PC-3 (cell line): ENCODE measurements at places on chromosomes 5 and 9.

DNA sequence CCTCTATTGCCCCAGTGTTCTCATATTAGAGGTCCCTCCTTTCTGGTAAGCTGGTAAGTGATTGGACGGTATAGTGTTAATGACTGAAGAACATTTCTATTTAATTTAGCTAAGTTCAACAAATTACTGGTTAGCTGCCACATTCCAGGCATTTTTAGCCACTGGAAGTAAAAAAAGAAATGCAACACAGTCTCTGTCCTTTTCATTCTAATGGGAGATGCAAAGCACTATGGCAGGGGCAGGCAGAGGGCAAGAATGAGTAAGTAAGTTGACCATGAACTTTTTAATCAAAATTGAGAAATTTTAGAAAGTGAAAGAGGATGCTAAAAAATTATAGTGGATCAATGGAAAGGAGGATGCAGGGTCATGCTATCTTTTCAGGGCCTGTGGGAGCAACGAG lies 137.4 kb downstream of the GPBP1 start:
- DNase-seq: no peak

GRCh38 chr5:22779499-22779898 lies 73.6 kb downstream of the CDH12 start:
- DNase-seq: no peak

- DNase-seq: peak; percentile 52
These were observed 38.5 kb downstream of the FAXDC2 start for GRCh38 chr5:154811653-154812465.

DNA sequence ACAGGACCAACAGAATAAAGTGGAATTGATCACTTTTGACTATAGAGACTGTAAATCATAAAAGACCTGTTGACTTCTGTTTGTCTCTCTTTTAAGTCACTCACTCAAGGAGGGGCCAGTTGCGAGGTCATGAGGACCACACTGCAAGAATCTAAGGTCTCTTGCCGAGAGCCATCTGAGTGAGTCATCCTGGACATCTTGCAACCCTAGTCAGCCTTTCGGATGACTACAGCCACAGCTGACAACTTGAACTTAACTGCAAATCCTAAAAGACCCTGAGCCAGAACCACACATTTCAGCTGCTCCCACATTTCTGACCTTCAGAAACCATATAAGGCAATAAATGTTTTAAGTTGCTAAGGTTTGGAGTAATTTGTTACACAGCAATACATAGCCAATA lies 129.7 kb upstream of the RAD23B start:
- no peak for DNase-seq

DNA sequence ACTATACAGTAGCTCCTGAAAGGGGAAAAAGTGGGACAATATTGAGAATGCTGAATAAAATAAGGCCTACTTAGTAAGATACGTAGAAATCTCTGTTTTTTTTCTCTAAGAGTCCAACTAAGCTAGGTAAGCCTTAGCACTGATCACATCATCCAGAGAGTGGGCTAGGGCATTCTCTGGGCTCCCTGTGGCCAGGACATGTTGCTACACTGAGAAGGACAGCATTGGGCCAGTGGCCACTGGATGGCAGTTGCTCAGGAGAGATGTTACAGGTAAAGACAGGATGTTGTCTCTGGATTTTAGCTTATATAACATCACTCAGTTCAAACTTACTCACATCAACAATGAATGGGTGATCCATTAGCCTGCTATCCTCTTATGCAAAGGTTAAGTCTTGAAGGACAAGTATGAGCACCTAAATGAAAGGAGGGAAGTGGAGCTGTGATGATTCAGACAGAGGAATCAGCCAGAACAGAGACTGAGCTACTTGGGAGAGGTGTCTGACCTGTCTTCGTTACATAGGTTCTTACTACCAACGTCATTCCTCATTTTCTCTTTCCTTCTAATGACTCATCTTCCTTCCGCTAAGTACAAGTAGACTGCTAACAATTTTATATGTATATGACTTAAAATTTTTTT lies 226.6 kb upstream of the ADCY2 start:
- DNase-seq: no peak

DNA sequence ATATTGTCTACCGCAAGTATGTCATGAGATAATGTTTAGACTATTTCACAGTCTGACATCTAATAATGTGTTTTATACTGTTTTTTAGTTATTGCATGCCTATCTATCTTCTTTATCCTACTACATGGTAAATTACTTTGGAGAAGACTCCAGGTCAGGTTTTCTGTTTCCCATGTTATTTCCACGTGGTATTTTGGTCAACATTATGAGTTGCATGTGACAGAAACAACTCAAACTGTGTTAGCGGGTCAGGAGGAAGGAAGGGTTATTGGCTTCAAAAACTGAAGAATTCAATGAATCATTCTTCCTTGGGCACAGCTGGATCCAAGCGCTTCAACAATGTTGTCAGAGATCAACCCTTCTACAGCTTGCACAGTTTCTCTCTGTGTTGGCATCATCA lies 252.1 kb upstream of the CCNG1 start:
- DNase-seq: no peak

DNA sequence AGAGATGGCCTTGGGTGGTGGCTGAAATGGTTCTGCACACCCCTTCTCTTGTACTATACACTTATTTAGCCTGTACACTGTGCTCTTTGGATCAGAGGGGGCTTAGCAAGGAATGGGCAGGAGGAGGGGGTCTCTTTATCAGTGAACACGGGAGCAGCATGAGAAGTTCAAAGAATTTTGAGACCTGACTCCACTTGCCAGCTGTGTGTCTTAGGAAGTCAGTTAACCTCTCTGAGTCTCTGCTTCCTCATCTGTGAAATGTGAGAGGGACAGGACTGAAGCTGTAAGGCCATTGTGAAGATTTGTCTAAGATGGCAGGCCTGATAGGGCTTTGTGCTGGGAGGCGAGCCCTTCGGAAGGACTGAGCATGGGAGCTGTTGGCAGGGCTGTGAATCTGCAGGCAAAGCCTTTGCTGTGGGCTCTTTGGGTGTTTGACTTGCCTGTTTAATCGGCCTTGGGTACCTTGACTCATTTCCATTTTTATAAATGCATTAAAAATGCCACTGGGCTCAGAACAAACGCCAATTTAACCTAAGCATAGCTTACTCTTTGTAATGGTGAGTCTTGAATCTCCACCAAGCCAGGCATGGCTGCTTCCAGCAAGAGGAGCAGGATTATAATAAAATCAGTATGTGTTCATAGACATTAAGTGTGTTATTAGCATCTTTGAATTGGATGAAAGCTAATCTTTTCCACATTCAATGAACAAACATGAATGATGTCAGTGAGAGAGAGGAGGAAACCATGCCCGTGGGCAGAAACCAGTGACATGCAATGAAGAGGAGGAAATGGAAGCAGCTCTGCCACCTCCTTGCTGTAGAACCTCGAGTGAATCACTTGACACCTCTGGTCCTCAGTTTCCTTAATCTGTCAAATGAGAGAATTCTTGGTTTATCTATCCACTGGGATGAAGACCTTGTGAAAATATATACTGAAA lies 89.4 kb downstream of the MACROH2A1 start:
- peak; percentile 46 for DNase-seq
